ENCODE measurements at places on chromosomes 1 and 21. TPM values are rescaled to one million over a fixed set of nuclear protein-coding genes. Genes with fewer than 3 reads are reported as not detected.

DNA sequence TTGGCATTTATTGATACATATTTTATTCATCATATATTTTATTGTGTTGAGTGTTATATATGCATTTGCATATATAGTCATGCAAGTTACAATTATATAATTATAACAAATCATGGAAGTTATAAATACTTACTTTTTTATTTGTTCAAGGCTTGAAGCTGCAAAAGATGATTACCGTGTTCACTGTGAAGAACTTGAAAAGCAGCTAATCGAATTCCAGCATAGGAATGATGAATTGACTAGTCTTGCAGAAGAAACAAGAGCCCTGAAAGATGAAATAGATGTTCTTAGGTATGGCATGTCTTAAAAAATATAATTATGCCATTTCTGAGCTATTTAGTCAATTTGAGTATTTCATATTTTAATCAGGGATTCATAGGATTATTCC, 32.1 kb downstream of the HOOK1 start:
- no peak for DNase-seq

GRCh38 chr1:94231746-94232145, 5.6 kb downstream of the ARHGAP29 start:
- DNase-seq = no peak

GRCh38 chr1:31757204-31757679, 6.9 kb downstream of the ADGRB2 start:
- no peak for DNase-seq

- no peak for DNase-seq
Observed at GRCh38 chr1:182050481-182051448, 10.7 kb downstream of the ZNF648 start.

- DNase-seq = no peak
Observed at GRCh38 chr1:53188099-53188498, 8.5 kb upstream of the CPT2 start.

- DNase-seq = peak; percentile 54
Observed at GRCh38 chr1:151060657-151061421, 642 bp downstream of the MLLT11 start.

NGF gene
- 1.2 TPM for total RNA-seq

GBP6 gene
- not detected for total RNA-seq

DSCAM gene
- total RNA-seq = not detected

OPTC gene
- total RNA-seq = not detected

HMCN1 gene
- total RNA-seq = 2.7 TPM
